Stimulated activated CD8-positive, alpha-beta memory T cell treated with anti-CD3 and anti-CD28 coated beads, Interleukin-7, amount 100 ng/mL, for 1 hour (primary cell): ENCODE measurements at places on chromosomes 4 and X.

DNA sequence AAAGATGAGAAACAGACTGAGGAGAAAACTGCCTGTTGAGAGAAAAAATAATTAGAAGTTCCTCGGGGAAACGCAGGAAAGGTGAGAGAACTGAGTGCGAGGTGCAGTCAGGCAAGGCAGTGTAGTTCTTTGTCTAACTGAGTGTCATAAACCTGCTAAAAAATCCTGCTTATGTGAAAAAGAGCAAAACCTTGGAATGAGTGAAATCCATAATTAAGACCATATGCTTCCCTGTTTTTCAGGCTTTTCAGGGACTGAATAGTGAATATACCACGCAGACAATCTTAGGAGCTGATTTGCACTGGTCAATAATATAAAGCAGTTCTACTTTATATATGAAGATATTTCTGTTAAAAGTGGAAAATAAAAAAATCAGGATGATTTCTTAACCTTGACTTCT is 104.9 kb downstream of the RASGEF1B start:
- DNase-seq, result no peak

- no peak for DNase-seq
Measured at GRCh38 chrX:11611965-11612364, 53.8 kb downstream of the ARHGAP6 start.

- no peak for DNase-seq
Measured at GRCh38 chr4:37873386-37873785, 17.5 kb upstream of the TBC1D1 start.

- no peak for DNase-seq
Measured at GRCh38 chr4:165805406-165805805, 67.6 kb upstream of the TLL1 start.

- DNase-seq, result no peak
Measured at GRCh38 chr4:42268824-42269223, 116.4 kb upstream of the BEND4 start.

DNA sequence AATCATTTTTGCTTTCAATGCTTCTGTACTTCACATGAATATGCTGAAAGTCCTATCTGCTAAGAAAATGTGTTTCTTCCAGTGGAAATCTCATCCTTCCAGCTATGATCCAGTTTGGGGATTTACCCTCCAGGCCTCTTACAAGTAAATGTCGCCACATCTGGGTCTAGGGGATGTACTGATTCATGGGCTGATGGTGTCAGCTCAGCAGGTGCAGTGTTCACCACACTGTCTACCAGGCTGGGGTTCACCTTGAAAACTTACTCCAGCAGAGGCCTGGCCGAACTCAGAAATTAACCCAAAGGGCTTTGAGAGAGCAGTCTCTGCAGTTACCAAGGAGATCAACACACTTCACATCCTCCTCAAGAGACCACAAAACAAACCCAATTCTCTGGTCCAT is 154.3 kb downstream of the TSPAN5 start:
- no peak for DNase-seq

- DNase-seq, result no peak
Measured at GRCh38 chrX:40150503-40150902, 52.7 kb upstream of the BCOR start.

DNA sequence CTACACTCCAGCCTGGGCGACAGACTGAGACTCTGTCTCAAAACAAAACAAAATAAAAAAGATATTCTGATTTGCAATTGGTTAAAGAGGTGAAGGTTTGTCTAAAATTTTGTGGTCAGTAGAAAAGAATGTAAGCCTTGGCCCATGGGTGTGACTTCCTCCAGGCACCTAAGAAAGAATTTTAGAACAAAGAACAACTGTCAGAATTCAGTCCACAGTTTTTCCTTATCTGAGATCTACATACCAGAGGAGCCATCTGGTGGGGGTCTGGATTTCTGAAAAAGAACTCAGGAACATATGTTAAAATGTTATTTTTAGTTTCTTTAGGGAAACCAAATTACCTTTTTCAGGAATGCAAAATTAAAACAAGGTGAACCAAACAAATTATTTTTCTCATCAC is 434.1 kb downstream of the ANKRD50 start:
- DNase-seq, result no peak

DNA sequence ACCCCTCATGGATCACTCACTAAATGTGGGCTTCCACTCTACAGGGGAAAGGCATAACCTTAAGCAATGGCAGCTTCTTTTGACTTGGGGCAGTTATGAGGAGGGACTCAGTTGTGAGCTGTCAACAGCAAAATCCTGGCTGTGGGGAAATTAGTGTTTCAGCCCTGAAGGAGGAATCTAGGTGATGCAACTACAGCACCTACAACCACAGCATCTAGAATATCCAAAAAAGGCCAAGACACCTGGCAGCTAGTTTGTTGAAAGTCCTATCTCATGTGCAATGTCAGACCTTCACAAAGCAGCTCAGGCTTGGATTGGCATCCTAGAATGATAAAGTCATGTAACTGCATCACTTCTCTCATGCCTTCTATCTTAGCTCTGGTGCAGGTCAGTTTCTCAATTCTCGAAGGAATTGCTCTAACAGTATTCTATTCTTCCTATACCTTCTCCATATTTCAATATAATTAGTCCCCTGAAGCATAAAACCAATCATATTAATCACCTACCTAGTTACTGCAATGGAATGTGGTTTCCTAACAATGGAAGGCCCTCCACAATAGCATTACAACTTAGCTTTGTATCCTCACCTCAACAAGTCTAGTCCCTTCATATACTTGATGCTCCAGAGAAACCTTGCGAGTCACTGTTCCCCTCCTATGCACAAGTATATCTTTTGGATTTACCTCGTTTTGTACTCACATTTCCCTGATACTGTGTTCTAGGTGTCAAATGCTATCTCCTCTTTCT is 5.5 kb upstream of the ANTXR2 start:
- DNase-seq, result no peak

DNA sequence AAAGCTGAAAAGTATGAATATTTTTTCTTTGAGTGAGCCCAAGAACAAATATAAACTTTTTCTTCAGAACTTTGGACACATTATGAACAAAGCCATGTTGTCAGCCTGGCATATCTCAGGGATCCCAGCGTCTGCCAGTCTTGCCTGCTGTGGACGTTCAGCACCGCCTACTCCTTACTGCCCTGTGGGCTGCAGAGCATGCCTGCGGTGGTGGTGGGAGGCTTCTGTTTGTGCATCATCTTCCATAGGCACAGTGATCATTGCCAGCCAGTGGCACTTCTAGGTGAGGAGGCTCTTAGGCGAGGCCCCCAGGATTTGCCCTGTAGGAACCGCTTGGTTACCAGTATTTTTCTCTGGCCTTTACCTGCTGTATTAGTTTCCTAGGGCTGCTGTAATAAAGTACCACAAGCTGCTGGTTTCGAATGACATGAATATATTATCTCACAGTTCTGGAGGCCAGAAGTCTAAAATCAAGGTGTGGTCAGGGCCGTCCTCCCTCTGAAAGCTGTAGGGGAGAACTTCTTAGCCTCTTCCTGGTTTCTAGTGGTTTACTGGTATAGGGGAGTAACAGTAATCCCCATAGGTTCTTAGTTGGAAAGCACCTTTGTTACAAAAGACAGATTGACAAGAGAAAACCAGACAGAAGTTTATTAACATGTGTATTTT is 15.4 kb downstream of the ANXA3 start:
- no peak for DNase-seq

DNA sequence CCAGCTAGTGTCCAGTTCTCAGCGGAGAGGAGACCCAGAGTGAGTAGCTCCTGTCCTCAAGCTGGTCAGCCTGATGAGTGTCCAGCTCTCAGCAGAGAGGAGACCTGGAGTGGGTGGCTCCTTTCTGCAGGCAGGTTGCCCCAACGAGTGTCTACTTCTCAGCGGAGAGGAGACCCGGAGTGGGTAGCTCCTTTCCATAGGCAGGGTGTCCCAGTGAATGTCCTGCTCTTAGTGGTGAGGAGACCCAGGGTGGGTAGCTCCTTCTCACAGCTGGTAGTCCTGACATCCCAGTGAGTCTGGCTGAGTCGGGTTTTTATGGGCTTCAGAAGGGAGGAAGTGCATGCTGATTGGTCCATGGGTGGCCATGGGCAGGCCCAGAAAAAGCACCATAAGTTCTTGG is 55.7 kb upstream of the NUDT6 start:
- no peak for DNase-seq

DNA sequence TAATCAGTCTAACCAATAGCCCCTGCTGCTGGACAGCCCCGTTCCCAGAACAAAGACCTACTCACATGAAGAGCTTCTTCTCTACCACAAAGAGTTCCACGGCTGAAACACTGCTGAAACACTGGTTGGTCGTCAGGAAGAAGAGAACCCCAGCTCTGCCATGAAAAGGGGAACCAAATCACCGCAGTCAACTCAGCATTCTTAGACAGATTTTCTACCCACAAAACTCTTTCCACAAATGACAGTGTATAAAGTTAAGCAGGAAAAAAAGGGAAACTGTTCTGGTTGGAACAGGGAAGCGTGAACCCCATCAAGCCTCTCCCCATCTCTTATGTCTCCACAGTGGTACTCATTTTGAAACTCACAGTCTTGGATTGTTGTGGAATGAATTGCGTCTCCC is 57.3 kb downstream of the ABCG2 start:
- no peak for DNase-seq

DNA sequence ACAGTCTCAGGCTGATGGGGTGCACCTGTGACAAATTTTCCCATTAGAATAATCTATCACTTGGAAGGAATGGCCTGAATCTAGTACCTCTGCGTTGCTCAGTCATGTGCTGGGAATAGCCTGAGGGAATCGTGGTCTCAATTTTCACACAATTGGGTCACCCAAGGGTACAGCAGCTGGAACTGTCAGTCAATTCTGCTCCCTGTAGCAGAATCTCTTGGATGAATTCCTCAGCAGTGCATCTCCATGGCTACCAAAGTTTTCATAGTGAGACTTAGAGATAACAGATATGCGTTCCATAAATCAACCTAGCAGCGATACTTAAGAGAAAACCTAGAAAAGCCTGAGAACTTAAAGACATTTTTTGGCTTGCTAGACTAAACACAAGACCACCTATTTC is 288.7 kb upstream of the CTSO start:
- no peak for DNase-seq

DNA sequence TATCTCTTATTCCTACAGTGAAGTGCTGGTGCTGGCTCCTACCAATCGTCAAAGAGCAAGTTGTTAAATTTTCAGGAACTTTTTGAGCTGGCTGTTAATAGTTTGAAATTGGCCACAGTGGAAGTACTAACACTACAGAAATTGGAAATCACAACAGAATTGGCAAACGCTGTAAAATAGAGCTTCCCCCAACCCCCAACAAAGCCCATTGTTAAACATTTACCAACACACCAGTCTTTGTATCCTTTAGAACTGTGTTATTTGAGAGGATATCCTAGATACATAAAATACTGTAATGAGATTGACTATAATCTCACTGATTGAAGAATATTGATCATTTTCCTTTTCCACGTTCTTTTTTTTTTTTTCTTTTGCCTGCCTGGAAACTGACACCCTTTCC is 37.4 kb downstream of the FAM241A start:
- DNase-seq, result no peak

- DNase-seq, result no peak
Measured at GRCh38 chrX:72105436-72105835, 26.3 kb downstream of the RTL5 start.

DNA sequence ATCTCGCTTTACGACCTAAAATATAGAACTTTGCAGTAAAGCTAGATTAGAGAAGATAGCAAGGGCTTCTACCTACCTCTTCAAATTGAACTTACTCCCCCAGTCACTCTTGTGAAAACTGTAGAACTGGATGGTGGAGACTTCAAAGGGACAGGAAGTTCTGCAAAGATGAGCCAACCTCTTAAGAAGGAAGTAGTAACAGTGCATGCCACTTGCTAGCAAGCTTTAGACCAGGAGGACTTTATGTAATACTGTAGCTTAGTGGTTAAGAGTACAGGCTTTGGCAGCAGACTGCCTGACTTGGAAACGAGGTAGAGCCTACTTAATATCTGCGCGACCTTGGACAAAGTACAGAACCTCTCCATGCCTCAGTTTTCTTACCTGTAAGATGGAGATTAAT is 27.5 kb upstream of the VBP1 start:
- no peak for DNase-seq

GRCh38 chrX:40003428-40004245 is 94.1 kb downstream of the BCOR start:
- DNase-seq, result no peak

- DNase-seq, result no peak
Measured at GRCh38 chr4:121688261-121688660, 8.5 kb downstream of the ANXA5 start.

DNA sequence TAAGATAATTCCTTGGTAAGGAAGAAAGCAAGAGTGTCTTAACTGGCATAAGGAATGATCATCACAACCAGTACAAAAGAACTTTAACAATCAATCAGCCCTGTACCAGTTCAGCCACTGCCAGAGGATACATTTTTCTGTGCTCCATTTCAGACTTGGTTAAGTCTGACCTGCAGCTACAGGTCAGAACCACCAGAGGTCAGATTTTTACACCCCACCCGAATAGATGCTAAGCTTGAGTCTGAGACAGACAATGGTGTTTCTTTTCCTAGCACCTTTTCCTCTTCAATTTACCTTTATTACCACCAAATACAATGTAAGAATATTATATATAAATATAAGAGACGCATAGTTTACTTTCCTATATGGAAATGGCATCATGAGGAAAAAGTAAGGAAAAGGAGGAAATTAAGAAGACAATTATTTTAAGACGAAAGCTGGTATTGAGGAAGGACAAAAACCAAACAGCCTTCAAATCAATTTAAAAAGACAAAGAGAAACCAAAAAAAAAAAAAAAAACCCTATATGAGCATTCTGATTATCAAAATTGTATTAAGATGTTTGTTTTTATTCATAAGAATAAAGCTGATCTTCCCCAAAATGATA is 215.3 kb upstream of the TTC29 start:
- DNase-seq, result no peak

- DNase-seq, result no peak
Measured at GRCh38 chr4:74414149-74414809, 30.7 kb upstream of the AREG start.

GRCh38 chr4:96152824-96153223 is 312.9 kb downstream of the PDHA2 start:
- DNase-seq, result no peak

GRCh38 chrX:78066110-78066509 is 37.9 kb upstream of the PGK1 start:
- no peak for DNase-seq

GRCh38 chr4:156596026-156596425 is 375.6 kb downstream of the PDGFC start:
- DNase-seq, result no peak

DNA sequence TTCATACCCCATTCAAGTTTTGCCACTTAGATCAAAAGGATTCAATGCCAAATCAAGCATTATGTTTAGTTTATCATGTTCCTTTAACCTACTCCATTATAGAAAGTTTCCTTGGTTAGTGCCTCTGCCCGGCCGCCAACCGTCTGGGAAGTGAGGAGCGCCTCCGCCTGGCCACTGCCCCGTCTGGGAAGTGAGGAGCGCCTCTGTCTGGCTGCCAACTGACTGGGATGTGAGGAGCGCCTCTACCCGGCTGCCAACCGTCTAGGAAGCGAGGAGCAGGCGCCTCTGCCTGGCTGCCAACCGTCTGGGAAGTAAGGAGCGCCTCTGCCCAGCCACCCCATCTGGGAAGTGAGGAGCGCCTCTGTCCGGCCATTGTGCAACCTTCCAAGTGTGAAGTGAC is 36.3 kb upstream of the PDGFRA start:
- no peak for DNase-seq

- DNase-seq, result no peak
Measured at GRCh38 chrX:136310411-136310810, 9.6 kb downstream of the ADGRG4 start.

- DNase-seq, result no peak
Measured at GRCh38 chr4:148076964-148077363, 345.1 kb downstream of the ARHGAP10 start.

- DNase-seq, result no peak
Measured at GRCh38 chr4:42531341-42532030, 125.4 kb downstream of the ATP8A1 start.

GRCh38 chrX:107448625-107448997 is 841 bp upstream of the FRMPD3 start:
- no peak for DNase-seq
